ENCODE measurements at places on chromosomes 11 and 22. TPM values are rescaled to one million over a fixed set of nuclear protein-coding genes. Genes with fewer than 3 reads are reported as not detected.

TSGA10IP gene
- total RNA-seq: not detected

TIMP3 gene
- 2.0 TPM for total RNA-seq

NF2 gene
- 114 TPM for total RNA-seq

CRYAB gene
- not detected for total RNA-seq

APLNR gene
- 0.09 TPM for total RNA-seq

PLA2G3 gene
- total RNA-seq: 1.0 TPM

SLC22A9 gene
- not detected for total RNA-seq

SPDYC gene
- not detected for total RNA-seq

DGCR6 gene
- 0.44 TPM for total RNA-seq

NFAM1 gene
- total RNA-seq: not detected

CREB3L1 gene
- 0.78 TPM for total RNA-seq

P2RX6 gene
- total RNA-seq: not detected

SLC43A1 gene
- total RNA-seq: 11.3 TPM

KREMEN1 gene
- 0.99 TPM for total RNA-seq

BTBD18 gene
- not detected for total RNA-seq

ZBTB16 gene
- total RNA-seq: 19.5 TPM

MMP12 gene
- total RNA-seq: not detected

NFRKB gene
- total RNA-seq: 30.6 TPM

RBMXL2 gene
- total RNA-seq: 0.51 TPM

C22orf31 gene
- not detected for total RNA-seq

FOXRED2 gene
- 14.0 TPM for total RNA-seq

HBG2 gene
- not detected for total RNA-seq
